GM20000 (cell line): ENCODE measurements at places on chromosomes 1 and 21.
A peak's percentile ranks its signal among the peaks of the same experiment; 100 is the strongest.

DNA sequence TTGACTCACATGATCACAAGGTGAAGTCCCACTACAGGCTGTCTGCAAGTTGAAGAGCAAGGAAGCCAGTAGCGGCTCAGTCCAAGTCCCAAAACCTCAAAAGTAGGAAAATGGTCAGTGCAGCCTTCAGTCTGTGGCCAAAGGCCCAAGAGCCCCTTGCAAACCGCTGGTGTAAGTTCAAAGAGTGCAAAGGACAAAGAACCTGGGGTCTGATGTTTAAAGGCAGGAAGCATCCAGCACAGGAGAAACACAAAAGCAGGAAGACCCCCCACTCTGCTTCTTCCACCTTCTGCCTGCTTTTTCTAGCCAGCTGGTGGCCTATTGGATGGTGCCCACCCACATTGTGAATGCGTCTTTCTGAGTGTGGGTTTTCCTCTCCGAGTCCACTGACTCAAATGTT lies 2222.6 kb downstream of the MRPL39 start:
- no peak for DNase-seq

DNA sequence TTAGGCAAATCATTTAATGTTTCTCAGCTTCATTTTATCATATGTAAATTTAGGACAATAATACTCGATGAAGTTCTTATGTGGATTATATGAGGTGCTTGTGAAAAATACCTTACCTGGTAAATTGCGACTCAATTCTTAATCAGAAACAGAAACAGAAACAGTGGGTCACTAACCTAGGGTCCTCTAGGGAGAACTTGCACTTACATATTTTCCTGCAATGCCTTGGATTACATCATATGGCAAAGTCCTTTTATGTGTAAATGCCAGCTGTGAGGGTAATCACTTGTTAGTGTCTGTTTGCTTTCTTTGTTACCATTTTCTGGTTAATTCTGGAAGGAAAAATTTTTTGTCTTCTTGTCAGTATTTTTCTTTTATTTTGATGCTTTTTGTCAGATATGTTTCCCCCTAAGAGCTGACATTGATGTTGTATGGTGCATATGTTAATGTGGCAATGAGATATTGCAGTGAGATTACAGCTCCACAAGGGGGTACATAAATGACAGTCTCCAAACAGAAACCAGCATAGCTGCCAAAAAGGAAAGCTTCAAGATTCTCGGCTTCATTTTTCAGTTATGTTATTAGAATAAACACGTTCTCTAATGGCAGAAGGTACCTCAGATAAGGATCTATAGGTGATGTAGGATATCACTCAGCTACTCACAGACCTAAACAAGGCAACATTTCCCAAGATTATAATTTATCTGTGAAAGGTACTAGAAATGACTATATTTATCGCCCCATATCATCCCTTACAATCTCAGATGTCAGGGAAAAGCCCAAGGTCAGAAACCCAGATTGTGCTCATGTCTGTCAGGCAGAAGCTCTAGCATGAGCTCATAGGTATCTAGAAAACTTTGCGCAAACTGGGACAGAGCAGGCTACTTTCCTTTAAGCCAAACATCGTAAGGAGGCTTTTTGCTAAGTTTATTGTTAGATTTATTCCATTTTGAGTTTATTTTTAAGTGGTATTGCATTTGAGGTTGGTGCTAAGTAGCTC lies 119.9 kb downstream of the FASLG start:
- peak; percentile 49 for DNase-seq

- no peak for DNase-seq
These were observed 823 bp upstream of the PRKAA2 start for GRCh38 chr1:56644064-56644918.

GRCh38 chr1:46043458-46044017 lies 88.9 kb downstream of the PIK3R3 start:
- peak; percentile 64 for DNase-seq

GRCh38 chr1:230768903-230769570 lies 21.8 kb downstream of the CAPN9 start:
- no peak for DNase-seq

DNA sequence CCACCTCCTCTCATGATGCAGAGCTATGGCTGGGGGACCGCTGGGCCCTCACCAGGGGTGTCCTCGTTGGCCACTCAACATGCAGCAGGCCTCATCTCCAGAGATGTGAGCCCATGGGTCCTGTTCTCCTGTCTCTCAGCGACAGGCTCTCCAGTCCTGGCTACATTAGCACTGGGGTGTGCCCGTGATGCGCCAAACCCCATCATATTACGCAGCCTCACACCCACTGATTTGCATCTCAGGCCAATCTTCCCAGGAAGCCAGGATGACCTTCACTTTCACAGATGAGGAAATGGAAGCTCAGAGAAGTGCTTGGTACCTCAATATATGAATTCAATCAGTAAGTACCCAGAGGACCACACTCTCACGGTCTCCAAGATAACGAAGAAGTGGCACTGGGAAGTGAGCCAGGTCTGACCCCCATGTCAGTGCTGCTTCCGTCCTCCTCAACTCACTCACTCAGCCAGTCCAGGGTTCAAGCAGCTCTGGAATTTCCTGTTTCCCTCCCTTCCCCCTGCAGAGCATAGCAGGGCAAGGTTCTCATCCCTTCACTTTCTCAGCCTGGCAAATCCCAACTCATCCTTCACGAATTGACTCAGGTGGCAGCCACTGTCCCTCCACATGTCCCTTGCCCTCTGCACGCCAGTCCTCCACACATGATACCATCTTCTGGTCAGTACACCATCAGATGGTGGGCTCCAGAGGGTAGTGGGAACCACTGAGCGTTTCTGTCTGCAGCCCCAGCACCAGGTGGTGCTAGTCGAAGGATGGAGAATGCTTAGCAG lies 28.9 kb upstream of the EVA1B start:
- DNase-seq = no peak

GRCh38 chr1:178101266-178101630 lies 7.3 kb downstream of the RASAL2 start:
- no peak for DNase-seq

GRCh38 chr21:42925114-42925926 lies at the start of gene ERVH48-1:
ERVH48-1 (minus strand) TSS chr21:42925630; CDS start chr21:42919006, 6,624 bp downstream.
- DNase-seq = no peak

- DNase-seq = no peak
These were observed 217.1 kb downstream of the RERE start for GRCh38 chr1:8600336-8600735.

DNA sequence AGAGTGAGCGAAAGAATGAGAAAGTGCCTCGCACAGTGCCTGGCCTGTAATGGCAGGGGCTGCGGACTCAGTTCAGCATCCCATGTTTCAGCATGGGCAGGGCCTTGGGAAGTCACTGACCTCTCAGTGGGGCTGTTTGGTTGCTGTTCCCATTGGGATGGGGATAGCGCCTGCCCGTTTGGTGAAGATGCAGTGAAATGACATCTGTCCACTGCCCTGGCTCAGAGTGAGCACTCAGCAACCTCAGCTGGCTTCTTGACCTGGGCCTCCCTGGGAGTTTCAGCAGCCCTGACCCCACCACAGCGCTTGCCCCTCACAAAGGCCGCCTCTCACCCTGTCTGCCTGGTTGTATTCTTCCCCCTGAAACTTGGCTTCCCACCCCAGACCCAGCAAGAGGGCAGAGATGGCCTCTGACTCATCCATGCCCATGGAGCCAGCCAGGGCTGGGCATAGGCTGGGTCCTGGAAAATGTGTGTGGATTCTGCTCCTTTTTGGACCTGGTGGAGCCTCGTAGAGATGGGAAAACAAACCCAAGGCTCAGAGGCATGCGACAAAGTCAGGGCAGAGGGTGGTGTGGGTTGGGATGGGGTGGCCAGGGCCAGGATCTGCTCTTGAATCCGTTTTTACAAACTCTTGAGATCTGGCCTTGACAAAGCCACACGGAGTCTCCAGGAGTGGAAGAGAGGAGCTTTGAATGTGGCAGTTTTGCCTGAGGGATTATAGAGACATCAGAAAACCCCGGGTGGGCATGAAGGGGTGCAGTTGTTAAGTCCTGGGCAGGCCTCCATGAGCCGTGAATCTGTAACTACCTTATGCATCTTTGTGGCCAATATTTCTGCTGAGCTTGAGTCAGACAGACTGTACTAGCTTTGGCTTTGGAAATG lies 1.2 kb downstream of the XKR8 start:
- DNase-seq = no peak

- DNase-seq = no peak
These were observed 15.6 kb downstream of the RUNX3 start for GRCh38 chr1:24914226-24915069.

GRCh38 chr1:205396967-205397616 lies 24.8 kb downstream of the LEMD1 start:
- DNase-seq = peak; percentile 39

DNA sequence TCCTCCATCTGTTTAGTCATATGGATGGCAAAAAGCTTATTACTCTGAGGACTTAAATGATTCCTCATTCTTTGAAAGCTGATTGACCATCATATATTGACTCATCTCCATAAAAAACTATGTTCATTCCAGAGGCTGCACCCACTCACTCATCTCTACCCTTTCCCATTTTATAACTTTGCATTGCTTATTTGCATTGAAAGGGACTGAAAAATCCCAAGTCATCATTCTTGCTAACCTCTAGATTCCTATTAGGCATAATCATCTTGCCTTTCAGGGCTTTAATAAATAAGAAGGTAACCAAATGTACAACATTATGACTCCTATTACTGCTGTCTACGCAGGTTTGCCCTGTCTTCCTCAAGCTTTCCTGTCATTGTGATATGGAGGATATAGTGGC lies 1180.3 kb upstream of the B3GALT2 start:
- no peak for DNase-seq

GRCh38 chr21:44088401-44088780 lies 18.8 kb upstream of the PWP2 start:
- DNase-seq = no peak

DNA sequence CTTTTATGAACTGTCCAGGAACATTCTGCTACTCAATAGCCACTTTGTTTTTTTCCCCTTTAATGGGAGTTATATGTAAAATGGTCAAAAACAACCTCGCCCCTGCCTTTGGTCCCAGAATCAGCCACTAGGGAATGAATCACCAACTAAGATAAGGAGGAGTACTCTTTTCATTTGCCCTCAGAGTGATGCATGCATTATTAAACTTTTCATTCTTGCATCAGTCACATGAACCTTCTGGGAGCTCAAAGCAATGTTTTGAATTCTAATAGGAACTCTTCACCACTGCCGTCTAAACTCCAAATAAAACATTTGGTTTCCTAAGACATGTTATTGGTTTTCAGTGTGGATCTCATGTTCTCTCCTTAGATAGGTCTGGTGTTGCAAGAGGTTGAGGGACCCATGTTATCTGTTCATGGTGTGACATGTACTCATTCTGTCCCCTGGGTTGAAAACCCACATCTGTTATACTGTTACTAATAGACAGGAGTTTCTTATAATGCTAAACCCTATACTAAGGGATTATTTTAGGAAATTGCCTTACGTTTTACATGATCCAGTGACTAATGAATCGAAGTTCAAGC lies 17.8 kb upstream of the HSD17B7 start:
- DNase-seq = no peak

- DNase-seq = no peak
These were observed 3.0 kb upstream of the JUN start for GRCh38 chr1:58786927-58787245.

DNA sequence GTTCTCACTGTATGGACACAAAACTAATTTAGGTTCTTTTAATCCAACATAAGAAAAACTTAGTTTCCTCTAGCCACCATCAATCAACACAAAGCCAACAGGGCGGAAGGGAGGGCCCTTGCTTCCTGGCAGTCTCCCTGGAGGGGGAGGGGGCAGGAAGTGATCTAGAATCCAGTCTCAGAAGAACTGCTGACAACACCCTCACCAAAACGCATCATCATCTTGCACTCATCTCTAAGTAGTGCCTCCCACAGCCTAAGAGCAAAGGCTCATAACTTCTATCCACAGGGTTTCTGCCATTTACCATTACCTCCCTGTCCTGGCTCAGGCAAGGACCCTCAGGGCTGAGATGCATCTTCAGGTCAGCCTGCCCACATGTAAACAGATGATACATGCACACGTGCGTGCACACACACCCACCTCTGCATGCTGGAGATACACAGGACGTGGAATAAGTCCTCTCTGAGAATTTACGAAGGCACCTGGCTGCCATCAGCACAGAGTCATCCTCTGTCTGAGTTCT lies 20.5 kb downstream of the HIVEP3 start:
- no peak for DNase-seq

- no peak for DNase-seq
These were observed 293.5 kb downstream of the MRPL39 start for GRCh38 chr21:25313829-25314228.

GRCh38 chr1:34865981-34866761 lies 6.6 kb upstream of the SMIM12 start:
- peak; percentile 93 for DNase-seq

DNA sequence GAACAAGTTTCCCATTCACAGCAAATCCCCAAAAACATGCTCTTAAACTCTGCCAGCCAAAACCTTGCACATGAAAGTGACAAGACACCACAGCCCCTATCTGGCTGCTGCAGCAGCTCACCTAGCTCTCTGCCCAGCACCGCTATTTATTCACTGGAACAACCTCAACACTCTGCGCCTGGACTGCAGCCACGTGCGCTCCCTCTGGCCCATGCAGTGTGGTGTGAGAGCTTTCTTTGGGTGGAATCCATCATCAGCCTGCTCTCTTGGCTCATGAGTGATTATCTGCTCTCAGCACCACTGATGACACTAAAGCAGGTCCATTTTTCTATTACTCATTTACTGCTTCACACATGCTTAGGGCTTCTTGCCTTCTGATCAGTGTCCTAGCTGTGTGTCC lies 11.4 kb downstream of the KCNJ6 start:
- no peak for DNase-seq

- DNase-seq = peak; percentile 74
These were observed 22.9 kb upstream of the LDLRAP1 start for GRCh38 chr1:25520446-25521061.

DNA sequence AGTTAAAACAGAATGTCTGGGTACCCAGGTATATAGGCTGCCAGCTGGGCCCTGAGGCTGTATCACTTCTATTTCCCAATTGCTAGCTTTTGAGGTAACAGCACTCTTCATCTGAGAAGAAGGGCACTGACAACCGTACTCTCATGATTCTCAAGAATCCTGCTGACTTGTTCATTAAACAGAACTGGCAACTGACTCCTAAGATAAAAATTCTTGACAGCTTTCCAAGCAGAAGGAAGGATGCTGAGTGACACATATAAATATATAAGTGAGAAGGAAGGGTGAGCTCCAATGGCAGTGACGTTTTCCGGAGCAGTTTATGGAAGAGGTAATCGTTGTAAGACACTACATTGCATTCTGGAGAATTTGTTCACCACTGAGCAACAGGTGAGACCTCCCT lies 48.1 kb upstream of the NRIP1 start:
- DNase-seq = no peak
